Progenitor cell of endocrine pancreas (in vitro differentiated cells): ENCODE measurements at places on chromosomes 7 and 10.

DNA sequence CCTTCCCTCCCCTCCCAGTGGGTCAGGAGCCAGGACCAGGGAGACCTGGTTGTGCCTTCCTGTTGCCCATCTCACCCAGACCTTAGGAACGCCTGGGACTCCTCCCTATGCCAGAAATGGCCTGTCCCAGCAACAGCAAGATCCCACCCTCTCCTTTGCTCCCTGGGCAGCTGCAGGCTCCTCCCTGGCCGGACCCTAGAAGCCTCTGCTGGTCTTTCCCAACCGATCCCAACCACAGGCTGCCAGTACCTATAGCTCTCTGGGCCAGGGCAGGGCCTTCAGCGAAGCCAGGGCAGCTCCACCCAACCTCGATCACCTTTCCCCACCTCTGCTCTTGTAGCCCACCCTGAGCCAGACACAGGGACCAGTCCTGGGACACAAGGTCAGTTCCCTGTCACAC is 21.9 kb downstream of the LDB3 start:
- DNase-seq: no peak

GRCh38 chr7:47811632-47812380 is 136.5 kb downstream of the PKD1L1 start:
- DNase-seq: no peak

DNA sequence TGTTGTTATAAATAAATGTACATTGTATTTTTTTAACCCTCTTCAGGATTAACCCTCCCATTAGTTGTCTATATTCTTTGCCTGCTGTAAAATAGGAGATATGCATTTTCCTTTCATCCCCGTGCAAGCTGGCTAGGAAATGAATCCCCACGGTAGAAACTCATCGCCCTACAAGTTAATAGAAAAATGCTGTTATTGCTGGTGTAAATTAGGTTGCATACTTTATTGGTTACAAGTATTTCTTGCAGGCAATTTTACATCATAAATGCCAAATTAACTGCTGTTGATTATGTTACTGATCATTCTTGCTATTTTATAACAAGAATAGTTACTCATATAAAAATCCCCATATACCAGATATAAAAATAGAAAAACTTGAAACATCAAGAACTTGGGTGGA is 454.2 kb upstream of the KLF6 start:
- no peak for DNase-seq

DNA sequence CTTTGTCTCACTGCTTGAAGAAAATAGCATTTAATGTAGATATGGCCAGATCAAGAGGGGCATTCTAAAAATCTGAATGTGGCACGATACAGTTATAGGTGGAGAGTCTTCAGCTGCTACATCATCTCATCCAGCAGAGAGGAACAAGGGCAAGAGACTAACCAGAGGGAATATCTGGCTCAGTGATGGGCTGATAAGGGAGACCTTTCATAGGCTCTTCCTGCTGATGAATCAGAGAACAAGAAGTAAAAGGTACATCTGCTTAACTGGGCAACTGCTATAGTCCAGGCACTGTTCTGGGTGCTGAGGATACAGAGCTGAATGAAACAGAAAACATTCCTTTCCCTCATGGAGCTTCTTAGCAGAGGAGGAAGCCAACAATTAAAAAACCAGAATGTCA is 37.9 kb downstream of the PIP4K2A start:
- no peak for DNase-seq

DNA sequence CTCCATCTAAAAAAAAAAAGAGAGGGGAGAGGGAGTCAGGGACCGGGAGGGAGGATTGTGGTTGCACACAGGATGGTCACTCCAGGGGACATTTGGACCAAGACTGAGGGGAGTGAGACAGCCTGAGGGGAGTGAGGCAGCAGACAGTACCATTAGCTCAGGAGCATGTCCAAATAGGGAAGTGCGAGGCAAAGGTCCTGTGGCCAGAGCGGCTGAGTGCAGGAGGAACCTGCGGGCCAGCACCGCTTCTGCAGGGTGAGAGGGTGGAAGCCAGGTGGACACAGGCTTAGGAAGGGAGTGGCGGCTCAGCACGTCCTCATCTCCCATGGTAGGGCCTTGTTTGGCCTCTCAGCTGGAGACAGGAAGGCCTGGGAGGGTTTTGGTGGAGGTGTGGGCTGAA is 48.9 kb upstream of the PFKFB3 start:
- no peak for DNase-seq
